Hypothalamus (tissue), 51 donors: ENCODE measurements at places on chromosomes 2 and 18.
A peak's percentile ranks its signal among the peaks of the same experiment; 100 is the strongest.

GRCh38 chr2:239942090-239942489, 83.1 kb downstream of the NDUFA10 start:
- DNase-seq: no peak

- no peak for DNase-seq
These were observed 116.0 kb upstream of the AQP4 start for GRCh38 chr18:26981360-26982082.

DNA sequence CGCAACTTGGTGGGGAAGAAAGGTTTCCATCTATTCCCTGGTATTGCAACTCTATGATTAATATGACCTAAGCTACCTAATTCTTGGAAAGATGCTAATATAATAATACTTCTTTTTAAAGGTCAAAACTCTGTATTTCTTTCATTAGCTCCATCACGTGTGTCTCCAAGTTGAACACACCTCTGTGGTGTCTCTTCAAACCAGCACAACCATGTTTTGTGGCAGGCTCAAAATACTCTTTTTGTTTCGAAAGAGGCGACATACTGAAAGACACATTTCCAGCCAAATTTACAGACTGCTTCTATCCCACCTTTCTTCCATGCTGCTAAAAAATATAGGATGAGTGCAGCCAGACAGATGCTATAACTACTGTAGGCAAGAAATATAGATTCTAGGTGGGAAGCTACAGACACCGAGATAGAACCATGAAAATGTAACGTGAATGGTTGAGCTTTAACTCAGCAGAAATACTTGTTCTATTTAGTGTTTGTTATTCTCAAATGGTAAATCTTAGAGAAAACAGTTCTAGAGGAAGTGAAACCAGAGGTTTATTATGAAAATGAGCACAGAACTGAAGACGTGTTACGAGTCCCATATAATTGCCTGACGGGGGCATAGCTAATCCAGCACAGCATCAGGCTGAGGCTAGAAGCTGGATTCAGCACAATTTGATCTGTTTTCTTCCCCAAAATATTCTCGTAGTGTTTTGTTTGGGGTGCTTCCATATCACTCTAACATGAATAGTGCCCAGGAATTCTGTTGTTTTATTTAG, 991.5 kb upstream of the FANCL start:
- no peak for DNase-seq

GRCh38 chr2:137964066-137964858, at the start of gene HNMT:
Gene HNMT, plus strand, starts transcription at chr2:137964473. Its CDS starts 19 bp downstream, at chr2:137964492.
- peak; percentile 22 for DNase-seq

DNA sequence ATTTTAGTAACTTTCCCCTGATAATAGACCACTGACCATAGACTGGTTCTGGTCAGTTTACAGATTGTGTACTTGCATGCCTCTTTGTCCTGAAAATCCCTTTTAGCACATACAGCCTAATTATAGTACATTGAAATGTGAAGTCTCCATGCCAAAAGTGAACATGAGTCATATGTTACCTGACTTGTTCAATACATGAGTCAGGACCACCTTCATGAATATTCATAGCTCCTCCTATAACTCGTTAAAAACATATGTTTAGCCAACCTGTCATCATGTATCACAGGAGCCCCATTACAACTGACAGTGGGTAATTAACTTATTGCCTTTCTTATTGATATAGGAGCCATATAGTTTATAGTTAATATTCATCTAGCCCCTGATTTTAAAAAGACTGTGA, 78.6 kb downstream of the SH3YL1 start:
- DNase-seq: no peak

GRCh38 chr2:17795309-17795708, 21.0 kb upstream of the MSGN1 start:
- DNase-seq: no peak

GRCh38 chr2:44801841-44802776, 139.4 kb upstream of the SIX3 start:
- no peak for DNase-seq

DNA sequence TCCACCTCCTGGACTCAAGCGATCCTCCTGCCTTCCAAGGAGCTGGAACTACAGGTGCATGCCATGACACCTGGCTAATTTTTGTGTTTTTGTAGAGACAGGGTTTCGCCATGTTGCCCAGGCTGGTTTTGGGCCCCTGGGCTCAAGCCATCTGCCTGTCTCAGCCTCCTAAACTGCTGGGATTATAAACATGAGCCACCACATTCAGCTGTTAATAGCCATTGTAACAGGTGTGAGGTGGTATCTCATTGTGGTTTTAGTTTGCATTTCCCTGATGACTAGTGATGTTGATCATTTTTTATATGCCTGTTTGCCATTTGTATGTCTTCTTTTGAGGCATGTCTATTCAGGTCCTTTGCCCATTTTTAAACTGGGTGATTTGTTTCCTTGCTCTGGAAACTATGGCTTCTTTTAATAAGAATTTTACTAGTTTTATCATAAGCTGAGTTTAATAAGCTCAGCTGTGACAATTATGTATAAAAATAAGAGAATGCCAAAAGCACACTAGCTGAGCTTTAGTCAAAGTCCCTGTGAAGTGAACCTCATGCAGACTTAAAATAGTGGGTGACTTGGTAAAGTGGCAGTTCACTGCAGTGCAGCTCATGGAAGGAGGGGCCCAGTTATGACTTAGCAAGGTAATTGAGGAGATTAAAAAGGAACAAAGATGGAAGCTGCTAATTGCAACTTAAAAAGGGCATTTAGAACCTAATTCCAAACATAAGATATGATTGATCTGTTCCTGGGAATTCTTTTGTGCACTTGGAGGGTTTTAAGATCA, 465.1 kb downstream of the TGIF1 start:
- DNase-seq: no peak

DNA sequence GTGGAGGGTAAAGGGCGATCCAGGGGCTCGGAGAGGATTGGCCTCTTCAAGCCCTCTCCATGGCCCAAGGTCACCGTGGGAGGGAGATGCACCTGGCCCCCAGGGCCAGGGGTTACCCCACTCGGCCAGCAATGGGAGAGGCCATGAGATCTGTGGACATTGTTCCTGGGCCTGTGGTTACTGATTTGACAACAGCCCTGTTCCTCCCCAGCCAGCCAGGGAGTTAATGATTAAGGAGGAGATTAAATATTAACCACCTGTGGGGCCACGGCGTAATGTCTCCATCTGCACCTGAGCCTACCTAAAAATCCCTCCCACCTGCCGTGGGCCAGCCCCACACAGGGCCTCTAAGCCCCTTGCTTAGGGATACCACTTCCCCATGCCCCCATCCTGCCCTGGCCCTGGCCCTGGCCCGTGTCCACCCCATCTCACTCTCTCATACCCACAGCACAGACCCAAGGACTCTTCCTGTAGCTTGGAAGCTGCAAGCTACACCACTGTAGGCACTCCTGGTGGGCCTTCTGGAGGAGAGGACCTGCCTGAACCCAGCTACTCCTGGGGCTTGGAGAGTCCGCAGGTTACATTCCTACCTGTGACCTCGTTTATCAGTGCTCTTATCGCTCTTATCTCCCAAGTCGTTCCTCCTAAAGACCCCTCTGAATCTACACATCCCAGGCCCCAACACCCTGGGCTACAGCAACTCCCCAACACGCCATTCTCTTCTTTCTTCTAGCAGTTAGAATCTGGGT, 32.1 kb downstream of the ZFP36L2 start:
- DNase-seq: no peak

- DNase-seq: no peak
These were observed 148.1 kb downstream of the TTC27 start for GRCh38 chr2:32775954-32776353.

- no peak for DNase-seq
These were observed 20.4 kb downstream of the MBP start for GRCh38 chr18:77111951-77112746.

DNA sequence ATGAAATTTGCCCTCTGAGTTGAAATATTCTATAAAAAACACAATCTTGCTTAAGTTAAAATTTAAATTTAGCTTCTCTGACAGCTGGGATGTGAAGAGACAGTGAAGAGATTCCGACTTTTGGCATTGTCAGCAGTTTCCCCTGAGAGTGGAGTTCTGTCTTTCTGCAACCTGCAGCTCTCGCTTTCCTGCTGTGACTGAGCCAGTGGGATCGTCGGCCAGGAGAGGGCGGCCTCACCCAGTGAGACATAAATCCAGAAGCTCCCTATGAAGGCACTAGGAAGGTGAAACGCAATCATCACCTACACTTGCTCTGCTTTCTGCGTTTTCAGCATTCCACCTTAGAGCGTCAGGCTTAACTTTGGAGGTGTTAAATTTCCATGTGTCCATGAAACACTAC, 75.4 kb upstream of the HNMT start:
- no peak for DNase-seq

GRCh38 chr2:119857742-119858141, 98.0 kb downstream of the PTPN4 start:
- DNase-seq: no peak

- no peak for DNase-seq
These were observed 238.0 kb downstream of the GULP1 start for GRCh38 chr2:188529710-188530109.

- no peak for DNase-seq
These were observed 350.8 kb upstream of the NT5C1B start for GRCh38 chr2:18940184-18940583.

- peak; percentile 60 for DNase-seq
These were observed 63.4 kb downstream of the ZCCHC2 start for GRCh38 chr18:62586151-62586774.

DNA sequence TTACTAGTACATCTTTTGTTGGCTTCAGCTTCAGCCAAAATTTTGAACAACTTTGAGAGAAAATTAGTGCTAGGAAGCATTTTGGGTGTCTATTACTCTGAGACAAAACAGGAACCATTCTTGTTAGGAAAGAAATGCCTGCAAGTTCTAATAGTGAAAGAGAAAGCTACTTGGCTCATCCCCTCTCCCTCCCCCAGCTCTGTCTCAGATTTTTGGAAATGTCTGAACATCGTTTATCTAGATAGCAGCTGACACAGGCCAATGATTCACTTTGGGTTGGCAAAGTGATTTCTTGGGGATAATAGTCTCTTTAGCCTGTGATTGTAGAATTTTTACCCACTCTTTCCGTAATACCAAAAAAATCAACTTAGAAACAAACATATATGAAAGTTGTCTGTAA, 42.3 kb upstream of the PTPRM start:
- DNase-seq: no peak

DNA sequence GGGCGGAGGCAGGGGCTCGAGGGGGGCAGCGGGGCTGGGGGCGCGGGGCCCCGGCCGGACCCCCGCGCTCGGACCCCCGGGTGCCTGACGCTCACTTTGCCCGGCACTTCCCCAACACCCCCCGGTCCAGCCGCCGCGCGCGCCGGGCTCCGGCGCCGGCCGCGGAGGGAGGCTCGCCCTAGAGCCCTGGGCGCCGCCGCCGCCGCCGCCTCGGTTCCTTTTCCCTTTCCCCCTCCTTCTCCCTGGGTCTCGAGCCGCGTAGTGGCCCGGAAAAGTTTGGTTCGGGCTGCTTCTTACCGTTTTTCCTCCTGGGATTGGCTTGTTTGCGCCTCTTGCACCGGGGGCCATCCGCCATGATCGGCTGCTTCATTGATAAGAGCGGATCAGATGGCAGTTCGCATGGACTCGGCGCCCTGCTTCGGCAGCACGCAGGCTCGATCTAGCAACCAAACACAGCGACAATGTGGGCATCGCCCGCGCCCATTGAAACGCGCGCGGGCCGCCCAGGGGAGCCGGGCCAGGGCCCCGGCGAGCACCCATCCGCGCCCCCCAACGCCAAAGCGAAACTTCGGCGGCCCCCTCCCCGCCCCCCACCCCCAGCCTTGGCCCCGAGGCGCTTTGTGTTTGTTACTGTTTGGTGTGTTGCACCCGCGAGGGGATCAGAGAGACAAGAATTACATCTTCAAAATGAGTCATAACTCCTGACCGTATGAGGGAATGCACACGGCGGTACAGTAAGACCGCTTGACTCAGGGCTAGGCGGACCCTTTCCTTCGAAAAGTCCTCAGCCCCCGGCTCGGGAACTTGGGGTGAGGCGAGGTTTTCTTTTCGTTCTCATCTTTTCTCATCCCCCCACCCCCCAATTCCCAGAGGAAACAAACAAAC, 2.7 kb downstream of the ZEB2 start:
- DNase-seq: no peak

GRCh38 chr18:63539904-63540510, 2.2 kb upstream of the SERPINB12 start:
- DNase-seq: no peak

DNA sequence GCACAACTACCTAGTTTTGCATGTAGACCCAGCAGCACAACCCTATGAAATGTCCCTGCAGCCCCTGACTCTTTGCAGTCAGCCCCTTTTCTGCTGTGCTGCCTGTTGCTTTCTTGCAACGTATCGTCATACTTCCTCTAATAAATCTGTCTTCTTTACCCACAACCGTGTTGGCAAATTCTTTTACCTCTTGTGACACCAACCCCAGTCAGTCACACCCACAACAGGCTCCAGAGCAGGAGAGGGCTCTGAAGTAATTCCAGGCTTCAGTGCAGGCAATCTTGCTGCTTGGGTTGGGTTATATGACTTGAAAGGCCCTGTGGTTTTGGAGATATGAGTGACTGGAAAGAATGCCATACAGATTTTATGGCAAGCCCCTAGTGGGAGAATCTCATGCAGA, 79.1 kb upstream of the KCNH7 start:
- DNase-seq: no peak

DNA sequence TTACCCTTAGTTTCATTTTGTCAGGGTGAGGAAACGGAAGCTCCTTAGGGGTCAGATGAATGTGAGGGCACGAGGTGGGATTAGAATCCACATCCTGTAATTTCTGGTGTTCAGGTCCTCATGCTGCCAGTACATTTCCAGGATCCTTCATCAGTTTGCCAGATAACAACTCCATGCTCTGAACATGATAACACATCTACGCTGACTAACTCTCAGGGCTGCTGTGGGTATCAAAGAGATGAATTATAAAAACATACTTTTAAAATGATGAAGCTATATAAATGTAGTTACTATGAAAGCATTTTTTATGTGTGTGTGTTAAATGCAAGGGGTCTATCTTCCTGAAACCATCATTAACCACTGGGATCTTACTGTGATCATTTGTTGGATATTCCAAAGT, 325.9 kb downstream of the SLC8A1 start:
- DNase-seq: no peak

GRCh38 chr2:221429741-221430491, 142.2 kb downstream of the EPHA4 start:
- no peak for DNase-seq

- DNase-seq: no peak
These were observed 56.2 kb downstream of the UXS1 start for GRCh38 chr2:106137731-106138521.

- no peak for DNase-seq
These were observed 45.7 kb downstream of the ICOS start for GRCh38 chr2:203982276-203982675.

GRCh38 chr2:158325031-158325781, 131.3 kb downstream of the CCDC148 start:
- DNase-seq: no peak

- DNase-seq: no peak
These were observed 708 bp upstream of the RPIA start for GRCh38 chr2:88690591-88691338.
